ENCODE measurements at places on chromosomes 7 and 10.

GRCh38 chr10:101219946-101220451 is 9.3 kb downstream of the LBX1 start:
- DNase-seq: no peak

DNA sequence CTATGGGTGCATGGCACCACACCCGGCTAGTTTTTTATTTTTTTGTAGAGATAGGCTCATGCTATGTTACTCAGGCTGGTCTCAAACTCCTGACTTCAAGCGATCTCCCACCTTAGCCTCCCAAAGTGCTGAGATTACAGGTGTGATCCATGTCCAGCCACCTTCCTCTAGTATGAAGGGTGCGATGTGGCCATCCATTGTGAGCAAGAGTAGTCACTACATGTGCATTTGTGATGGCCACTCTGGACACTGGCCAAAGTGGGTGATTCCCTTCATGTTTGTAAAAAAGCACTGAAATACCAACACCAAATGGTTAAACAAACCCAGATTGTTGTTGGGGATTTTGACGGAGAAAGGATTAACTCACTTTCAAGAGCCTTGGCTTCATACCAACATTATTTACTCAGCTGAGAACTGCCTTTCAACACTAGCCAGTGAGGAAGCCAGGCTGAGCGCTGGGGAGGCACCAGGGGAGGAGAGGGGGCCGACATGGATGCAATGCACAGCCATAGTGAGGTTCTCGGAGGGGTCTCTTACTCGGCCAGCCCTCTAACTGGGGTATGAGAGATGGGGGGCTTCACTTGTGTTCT is 198.1 kb upstream of the LYZL2 start:
- DNase-seq: no peak

GRCh38 chr10:15238555-15239335 is 70.3 kb upstream of the NMT2 start:
- DNase-seq: no peak

DNA sequence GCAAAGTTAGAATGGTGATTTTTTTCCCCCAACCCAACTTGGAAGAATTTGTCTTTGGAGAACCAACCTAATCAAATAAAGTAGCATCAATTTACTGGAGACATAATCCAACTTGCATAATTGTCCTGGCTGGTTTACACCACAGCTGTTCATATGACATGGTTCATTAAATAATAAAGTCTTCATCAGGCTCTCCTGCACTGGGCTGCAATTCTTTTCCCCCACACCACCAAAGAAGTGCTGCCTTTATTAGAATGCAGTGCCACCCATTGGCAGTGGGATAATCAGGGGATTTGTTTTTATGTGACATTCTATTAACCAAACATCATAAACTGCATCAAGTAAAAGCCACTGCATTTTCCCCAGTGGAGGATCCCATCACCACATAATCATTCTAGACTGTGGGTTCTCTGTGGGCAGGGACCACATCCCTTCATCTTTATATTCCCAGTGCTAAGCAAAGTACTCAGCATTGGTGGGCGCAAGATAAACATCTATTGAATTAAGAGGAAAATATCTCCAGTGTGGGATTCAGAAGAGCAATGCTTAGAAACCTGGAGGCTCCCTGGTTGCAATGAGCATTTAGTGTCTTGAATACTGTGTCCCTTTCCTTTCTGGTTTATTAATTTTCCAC is 322.0 kb downstream of the KCNMA1 start:
- DNase-seq: no peak

- no peak for DNase-seq
These were observed 9.8 kb upstream of the TOMM7 start for GRCh38 chr7:22832401-22832800.

DNA sequence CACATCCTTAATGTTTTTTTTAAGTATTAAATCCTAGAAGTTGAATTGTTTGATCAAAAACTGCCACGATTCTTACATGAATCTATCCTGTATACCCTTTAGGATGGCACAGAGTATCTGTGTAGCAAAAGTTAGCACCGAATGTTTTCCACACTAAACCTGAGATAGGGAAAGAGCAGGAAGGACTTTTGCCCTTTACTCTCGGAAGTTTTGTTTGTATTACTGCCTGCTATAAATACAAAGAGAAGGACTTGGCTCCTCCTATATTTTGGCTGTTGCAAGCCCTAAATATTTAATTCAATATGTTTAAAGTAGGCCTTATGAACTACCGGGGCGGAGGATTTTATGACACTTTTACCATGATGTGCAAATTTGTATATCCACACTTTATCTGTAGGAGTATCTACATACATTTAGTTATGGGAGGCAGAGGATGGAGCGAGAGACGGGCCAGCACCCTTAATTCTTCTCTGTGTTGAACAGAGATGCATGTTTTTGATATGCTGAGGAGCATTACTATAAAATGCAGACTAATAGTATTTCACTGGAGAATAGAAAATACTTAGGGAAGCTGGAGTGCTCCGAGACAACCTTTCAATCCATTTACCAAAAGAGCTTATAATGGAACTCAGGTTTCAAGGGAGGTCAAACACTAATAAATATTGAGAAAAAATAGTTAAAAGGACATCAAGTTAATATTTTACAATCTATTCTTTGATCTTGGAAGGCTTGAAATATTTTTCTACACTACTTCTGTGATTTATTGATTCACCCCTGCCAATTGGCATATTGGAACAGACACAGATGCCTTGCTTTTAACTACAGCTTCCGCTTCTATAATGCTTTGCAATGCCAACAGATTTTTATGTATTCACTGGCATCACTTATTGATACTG is 97.4 kb downstream of the CHN2 start:
- DNase-seq: no peak

- DNase-seq: no peak
These were observed 7.1 kb downstream of the CHAT start for GRCh38 chr10:49620841-49621378.

GRCh38 chr10:72694476-72695369 is 2.8 kb downstream of the MCU start:
- DNase-seq: peak; percentile 40

- no peak for DNase-seq
These were observed 89.6 kb downstream of the FZD1 start for GRCh38 chr7:91353848-91354247.

- DNase-seq: no peak
These were observed 203.0 kb downstream of the HIBADH start for GRCh38 chr7:27459731-27460053.

GRCh38 chr7:127976056-127976737 is 55.0 kb downstream of the LRRC4 start:
- DNase-seq: peak; percentile 38
